HAP-1 (cell line): ENCODE measurements at places on chromosomes 6 and 20.
A peak's percentile ranks its signal among the peaks of the same experiment; 100 is the strongest.

DNA sequence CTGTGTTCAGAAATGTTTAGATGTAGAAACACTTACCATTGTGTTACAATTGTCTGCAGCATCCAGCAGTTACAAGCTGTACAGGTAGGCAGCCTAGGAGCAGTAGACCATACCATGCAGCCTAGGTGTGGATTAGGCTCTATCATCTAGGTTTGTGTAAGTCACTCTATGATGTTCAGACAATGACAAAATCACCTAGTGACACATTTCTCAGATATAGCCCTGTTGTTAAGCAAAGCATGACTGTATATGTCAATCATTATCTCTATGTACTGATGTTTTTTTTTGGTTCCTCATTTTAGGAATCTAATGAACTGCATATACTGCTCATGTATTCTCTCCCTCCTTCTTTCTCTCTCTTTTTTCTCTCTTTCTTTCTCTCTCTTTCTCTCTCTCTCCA, 22.2 kb downstream of the CST8 start:
- no peak for DNase-seq

- no peak for DNase-seq
Measured at GRCh38 chr20:22815206-22815551, 219.9 kb upstream of the SSTR4 start.

- no peak for DNase-seq
Measured at GRCh38 chr6:145155873-145156782, 579.2 kb downstream of the EPM2A start.

GRCh38 chr20:23540624-23541023, 27.7 kb downstream of the CST9L start:
- DNase-seq: no peak

DNA sequence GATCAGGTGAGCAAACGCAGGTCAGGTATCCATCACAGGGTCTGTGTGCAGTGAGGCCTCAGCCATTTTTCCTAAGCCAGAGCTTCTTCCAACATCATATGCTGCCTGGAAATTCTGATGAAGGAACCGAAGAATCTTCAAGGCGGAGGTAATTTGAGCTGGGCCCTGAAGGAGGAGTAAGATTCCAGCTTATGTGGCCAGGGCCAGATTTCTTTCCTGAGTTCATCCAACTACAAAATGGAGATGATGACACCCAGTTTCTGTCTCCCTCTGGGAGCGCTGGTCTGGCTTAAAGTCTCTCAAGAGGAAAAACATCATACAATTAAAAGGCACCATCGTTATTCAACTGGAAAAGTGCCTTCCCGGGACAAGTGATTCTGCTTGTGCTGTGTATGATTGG, 6.9 kb upstream of the MANBAL start:
- no peak for DNase-seq

- DNase-seq: peak; percentile 2
Measured at GRCh38 chr20:57658447-57658832, 38.2 kb upstream of the ZBP1 start.

DNA sequence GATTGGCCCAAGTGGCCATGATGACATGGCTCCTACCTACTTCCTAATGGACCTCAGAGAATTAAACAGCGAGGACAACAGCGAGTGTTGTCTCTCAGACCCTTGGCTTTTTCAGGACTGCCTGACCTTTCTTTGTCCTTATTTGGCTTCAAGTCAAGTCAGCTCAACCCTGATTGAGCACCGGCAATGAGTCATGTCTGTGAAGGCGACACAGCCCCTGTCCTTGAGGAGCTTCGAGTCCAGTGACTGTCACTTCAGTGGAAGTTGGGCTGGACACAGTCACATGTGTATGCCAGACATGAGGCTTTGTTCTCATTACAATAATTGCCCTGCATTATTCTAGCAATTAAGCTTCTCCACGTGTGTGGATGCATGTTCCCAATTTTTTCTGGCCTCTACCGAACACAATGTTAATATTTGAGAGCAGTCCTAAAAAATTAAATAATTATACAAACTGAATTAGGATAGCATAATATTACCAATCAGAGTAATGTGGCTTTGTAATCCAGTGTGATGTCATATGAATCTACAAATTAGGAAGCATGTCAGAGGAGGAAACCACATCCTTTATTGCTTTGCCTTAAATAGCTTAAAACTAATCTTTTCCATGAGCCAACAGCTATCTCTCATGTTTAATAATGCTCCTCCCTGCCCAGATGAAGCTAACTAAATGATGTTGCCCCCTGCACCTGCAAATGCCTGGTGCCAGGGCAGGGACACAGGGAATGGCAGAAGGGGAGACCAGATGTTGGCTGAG, 178.6 kb downstream of the CDH26 start:
- DNase-seq: no peak

- no peak for DNase-seq
Measured at GRCh38 chr20:34171640-34172039, 59.6 kb upstream of the EIF2S2 start.

GRCh38 chr20:59676126-59676850, 71.9 kb downstream of the PHACTR3 start:
- DNase-seq: no peak

DNA sequence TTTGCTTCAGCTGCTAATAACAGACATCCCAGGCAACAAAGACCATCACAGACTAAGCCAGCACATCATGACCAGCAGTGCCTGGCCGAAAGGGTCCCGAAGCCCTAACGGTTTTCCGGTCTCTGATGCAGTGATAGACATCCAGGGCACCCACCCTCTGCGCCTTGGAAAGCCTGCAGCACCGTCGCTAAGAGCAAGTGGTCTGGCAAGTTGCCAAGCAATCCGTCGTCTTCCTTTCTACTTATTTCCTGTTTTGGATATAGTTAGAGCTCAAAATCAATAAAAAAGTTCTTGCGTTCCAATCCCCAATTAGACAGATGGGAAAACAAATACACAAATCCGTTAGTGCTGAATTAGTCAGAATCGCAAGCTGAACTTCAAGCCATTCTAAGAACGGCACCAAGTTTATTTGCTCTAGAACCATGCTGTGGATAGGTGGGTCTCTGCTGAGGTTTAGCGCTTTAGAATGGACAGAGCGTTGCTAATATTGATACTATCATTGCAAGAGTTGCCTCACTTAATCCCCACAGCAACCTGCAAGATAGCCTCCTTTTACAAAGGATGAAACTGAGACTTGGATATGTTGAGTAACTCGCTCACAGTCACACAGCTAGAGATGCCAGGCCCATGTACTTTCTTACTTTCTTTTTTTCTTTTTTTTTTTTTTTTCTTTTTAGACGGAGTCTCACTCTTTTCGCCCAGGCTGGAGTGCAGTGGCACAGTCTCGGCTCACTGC, 163.3 kb upstream of the SNX9 start:
- no peak for DNase-seq

GRCh38 chr6:43921548-43922425, 151.8 kb downstream of the VEGFA start:
- DNase-seq: no peak

- DNase-seq: no peak
Measured at GRCh38 chr20:62227591-62227976, 7.5 kb upstream of the HRH3 start.

DNA sequence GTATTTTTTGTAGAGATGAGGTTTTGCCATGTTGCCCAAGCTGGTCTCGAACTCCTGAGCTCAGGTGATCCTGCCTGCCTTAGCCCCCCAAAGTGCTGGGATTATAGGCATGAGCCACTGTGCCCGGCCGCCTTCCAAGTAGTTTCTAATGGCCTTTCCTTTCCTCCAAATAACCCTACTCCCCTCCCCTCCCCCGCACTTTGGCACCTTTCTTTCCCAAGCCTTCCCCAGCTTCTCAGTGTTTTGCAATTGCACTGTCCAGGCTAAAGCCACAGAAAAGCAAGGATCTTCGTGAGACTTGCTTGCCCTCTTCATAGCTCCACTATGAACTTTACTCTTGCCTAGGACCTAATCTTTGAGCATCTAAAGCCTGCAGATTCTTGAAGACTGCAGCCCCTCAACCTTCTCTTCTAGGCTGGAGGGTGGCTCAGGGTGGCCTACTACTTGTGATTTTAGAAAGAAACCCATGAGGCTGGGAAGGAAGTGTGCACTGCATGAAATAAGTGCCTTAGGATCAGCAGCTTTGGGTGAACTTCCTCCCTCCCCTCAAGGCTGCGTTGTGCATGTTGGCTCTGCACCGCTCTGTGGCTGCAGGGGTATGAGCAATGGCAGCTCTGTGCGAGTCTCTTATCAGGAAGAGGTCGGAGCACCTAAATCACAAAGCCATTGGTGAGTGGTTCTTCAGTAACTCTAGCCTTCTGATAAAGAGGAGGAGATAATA, 152.4 kb upstream of the SNX9 start:
- no peak for DNase-seq

DNA sequence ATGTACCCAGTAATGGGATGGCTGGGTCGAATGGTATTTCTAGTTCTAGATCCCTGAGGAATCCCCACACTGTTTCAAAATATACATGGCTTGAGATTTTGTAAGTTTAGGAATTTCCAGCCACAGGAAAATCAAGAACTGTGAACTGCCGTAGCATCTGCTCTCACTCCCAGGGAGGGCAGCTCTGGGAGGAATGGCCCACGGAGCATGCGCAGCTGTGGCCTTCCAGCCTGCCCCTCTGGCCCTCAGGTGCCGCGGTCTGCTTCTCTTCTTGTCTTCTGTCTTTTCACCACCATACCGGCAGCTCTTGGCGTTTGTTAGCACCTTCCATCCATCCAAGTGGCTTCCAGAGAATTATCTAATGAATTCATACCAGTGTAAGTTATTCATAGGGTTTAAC, 19.9 kb upstream of the EXOC2 start:
- DNase-seq: no peak

- no peak for DNase-seq
Measured at GRCh38 chr6:131669891-131670290, 31.3 kb downstream of the OR2A4 start.

DNA sequence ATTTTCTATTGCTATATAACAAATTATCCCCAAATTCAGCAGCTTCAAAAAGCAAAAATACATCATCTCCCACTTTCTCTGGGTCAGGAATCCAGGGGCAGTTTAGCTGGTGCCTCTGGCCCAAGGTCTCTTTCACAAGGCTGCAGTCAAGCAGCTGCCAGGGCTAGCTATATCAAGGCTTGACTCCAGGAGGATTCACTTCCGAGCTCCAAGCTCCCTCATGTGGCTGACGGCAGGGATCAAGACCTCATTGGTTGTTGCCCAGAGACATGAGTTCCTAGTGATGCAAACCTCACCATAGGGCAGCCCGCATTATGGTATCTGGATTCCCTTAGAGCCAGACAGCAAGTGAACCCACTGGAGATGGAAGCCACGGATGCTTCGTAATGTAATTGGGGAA, 1.3 kb upstream of the VNN1 start:
- peak; percentile 27 for DNase-seq

DNA sequence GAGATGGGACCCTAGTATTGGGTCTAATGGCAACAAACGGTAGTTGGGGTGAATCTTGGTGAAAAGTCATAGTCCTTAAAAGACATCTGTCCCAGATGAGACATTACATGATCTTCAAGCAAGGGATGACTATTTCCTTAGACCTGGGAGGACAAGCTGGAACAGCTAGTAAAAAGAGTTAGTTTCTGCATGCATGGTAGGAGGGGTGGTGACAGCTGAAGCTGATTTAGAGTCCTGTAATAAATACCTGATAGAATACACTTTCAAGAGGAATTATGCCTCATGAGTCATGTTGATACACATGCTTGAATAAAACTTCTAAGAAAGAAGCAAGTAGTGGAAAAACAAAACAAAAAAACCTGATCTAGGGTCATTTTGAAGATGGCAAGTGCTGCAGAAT, 247.4 kb downstream of the CD109 start:
- DNase-seq: no peak

DNA sequence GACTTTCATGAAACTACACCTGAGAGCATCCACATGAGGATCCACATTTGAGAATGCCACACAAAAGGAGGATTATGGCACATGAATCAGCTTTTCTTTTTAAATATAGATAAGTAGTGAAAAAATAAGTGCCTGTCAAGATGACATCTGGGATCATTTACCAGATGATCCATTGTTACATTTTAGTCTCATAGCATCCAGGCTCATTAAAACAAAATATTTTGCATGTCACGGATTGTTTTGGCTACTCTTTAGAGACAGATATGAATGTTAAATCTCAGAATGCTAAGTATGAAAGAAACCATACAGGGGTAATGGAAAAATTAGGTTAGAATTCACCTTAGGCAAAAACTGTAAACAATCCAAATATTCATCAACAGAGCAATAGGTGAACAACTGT, 66.7 kb downstream of the MYO6 start:
- no peak for DNase-seq

DNA sequence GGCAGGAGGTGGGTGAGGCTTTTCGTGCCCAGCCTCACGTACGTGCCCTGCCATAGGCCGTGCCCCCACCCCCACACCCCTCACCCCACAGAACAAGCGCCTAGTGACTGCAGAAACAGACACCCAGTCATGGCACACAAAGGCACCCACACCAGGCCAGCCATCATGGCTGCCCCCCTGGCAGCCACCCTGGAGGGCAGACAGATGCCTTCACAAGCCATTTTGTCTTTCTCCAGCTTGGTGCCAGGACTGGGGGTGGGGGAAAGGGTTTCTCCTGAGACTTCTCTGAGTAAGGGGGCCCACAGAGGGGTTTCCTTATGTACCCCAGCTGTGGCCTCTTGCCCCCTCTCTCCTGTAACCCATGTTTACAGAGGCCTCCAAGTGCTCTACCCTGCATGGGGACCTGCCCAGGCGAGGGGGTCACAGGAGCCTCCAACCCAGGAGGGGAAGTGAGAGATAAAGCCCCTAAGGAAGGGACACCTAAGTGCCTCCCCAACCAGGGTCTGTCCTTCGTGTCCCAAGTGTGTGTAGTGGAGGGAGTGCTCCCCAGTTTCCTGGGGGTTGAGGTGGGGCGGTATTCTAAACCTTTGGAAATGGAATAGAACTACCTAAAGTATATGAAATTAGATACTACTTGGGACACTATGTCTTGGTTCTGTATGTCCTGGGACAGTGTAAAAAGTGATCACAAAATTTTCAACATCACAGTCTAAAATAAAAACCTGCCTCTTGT, 49.9 kb downstream of the MRPL14 start:
- DNase-seq: no peak

DNA sequence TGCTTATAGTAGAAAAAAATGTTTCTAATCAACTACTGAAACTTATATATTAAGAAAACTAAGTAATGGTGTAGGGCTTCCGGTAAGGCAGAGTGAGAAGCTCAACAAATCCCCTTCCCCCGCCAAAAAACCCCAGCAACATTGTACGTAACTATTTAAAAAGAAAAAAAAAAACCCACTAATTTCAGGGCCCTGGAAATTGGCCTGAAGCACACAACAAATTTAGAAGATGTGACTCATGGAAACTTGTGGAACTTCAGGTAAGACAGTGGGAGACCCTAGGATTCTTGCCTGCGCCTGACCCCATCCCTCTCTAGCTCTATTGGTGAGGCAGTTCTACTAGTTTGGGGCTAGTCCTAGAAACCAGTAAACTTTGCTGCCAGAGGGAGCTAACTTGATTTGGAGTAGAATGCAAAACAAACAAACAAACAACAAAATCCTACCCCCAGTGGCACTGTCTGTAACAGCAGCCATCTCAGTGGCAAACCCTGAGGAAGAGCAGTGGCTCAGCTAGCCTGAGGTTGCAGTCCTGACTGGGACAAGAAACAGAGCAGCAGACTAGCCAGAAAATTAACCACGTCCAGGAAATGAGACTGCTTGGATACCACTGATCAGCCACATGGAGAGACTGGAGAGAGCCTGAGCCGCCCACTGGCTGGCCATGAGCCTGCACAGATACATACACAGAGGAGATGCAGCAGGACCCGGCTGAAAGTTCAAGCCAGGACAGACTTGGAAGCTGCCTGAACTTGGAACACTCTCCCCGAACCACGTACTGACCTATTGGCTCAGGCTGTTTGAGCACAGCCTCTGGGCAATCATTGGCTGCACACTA, 135.1 kb downstream of the TBXT start:
- DNase-seq: no peak
